ENCODE measurements at places on chromosomes 7 and 10.

- no peak for DNase-seq
These were observed 6.5 kb downstream of the TMEM176B start for GRCh38 chr7:150793569-150794238.

DNA sequence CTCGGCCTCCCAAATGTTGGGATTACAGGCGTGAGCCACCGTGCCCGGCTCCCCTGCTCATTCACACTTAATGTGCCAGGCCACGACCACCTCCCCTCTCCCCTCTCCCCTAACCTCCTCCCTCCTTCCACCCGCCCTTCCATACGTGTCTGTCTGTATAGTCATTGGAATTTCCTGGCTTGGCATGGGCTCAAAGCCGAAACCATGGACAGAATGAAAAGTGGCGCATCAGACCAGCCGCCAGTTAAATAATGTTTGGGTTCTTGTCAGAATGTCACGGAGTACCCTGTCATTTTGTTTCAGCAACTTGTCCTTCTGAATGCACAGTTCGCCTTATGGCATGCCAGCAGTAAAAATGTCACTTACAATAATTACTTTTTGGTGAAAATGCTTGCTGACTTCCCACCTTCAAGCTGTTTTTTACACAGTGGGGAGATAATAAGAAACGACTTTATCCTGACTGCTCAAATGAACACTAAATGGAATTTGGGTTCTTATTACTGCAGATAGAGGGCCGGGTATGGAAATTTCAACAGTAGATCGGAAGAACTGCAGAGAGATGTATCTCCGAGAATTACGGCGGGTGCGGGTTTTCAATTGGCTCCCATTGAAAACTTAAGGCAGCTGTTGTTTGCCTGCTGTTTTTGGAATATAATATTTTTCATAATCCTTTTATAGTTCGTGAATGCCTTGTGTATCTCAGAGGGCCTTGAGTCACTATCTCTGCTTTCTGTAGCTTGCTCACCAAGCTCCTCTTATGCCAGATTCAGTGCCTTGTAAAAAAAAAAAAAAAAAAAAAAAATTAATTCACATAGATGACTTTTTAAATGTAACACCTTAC, 65.5 kb upstream of the SH2B2 start:
- DNase-seq, result no peak

DNA sequence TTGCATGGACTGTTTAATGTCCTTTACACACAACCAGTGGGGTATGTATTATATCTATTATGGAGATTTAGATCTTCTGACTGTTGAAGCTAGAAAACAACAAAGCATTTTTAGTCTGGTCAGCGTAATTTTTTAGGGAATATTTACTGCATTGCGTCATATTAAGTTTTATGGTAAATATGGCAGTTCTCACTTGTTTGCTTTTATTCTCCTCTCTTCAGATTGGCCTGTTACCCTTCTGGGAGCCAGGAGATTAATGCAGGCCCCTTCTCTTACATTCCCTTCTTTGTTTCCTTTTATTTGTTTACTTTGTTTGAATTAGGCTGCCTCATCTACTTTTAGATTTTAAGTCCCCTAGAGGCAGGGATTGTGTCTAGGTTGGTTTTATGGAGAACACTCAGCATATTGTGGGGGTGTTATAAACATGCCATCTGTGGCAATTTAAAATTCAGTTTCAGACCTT, 13.8 kb downstream of the UBE2D1 start:
- DNase-seq, result no peak

- DNase-seq, result no peak
These were observed 242.1 kb upstream of the PPP1R3A start for GRCh38 chr7:114160925-114161324.

- no peak for DNase-seq
These were observed 23.2 kb downstream of the CALCR start for GRCh38 chr7:93551063-93551895.

Measured in GM12878 (cell line).